ENCODE measurements at places on chromosomes 1 and 21.

DNA sequence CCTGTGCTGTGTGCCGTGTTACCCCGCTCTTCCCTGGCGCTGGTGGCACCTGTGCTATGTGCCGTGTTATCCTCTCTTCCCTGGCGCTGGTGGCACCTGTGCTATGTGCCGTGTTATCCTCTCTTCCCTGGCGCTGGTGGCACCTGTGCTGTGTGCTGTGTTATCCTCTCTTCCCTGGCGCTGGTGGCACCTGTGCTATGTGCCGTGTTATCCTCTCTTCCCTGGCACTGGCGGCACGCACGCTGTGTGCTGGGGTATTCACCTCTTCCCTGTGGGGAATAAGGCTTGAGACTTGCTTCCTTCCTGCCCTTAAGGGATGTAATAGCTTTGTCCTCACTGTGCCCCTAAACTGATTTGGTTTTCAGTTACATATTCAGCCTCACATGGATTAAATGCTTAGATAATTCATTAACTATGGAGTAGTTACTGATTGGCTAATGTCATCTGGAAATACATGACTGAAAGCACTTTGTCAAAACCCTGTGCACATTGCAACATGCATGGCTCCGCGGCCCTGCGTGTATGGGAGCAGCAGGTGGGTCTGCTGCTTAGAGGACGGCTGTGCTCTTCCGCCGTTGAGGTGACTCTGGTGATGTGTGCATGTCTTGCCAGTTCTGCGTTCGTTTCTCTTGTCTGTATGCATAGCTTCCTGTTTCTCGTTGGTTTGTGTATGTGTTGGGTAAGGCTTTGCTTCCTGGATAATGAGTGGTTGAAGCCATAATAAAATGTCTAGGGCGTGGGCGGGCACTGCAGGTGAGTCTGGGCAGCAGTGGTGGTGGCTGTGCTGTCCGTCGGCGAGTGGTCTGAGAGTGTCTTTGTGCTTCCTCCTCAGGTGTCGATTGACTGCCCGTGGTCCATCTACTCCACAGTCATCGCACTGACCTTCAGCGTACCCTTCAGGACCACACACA lies 17.9 kb upstream of the PWP2 start:
- no peak for DNase-seq

- no peak for DNase-seq
Observed at GRCh38 chr1:1069711-1070676, 4.1 kb downstream of the RNF223 start.

DNA sequence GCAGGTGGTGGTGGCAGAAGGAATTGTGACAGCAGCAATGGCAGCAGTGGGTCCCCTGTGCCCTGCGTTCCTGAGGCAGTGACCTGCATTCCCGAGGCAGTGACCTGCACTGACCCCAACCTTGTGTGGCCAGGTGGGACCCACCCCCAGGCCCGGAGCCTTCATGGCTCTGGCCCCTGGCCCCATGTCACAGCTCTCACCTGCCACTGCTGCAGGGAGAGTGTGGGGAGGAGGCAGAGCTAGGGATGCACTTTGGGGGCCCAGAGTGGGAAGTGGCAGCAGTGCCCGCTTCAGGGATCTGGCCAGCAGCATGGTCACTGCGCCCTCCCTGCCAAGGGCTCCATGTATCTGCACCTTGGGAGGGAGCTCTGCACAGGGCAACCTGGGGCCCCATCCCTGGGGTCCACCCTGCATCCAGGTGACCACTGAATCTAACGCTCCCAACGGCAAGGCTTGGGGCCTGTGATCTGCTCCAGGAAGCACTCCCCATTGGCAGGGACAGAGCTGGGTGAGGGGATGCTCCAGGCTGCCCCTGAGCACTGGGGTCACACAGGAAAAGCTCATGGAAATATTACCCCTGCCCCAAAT lies 618.6 kb downstream of the RWDD3 start:
- no peak for DNase-seq

DNA sequence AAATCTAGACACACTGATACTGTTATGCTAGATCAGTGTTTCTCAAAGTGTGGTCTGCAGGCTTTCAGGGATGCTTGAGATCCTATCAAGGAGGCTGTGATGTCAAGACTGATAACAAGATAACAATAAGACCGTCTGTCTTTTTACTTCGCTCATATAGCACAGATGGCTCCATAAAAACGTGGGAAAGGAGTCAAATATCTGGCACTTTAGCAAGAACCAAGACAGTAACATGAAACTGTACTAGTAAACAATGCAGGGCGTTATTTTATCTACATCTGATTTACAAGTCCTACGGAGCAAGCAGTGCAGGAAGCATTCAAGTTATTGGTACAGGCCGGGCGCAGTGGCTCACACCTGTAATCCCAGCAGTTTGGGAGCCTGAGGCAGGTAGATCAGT lies 3.6 kb upstream of the SPRR3 start:
- DNase-seq = no peak

GRCh38 chr21:38486221-38486620 lies 12.1 kb downstream of the ERG start:
- no peak for DNase-seq

GRCh38 chr1:39507230-39507928 lies 15.9 kb downstream of the BMP8A start:
- DNase-seq = no peak

DNA sequence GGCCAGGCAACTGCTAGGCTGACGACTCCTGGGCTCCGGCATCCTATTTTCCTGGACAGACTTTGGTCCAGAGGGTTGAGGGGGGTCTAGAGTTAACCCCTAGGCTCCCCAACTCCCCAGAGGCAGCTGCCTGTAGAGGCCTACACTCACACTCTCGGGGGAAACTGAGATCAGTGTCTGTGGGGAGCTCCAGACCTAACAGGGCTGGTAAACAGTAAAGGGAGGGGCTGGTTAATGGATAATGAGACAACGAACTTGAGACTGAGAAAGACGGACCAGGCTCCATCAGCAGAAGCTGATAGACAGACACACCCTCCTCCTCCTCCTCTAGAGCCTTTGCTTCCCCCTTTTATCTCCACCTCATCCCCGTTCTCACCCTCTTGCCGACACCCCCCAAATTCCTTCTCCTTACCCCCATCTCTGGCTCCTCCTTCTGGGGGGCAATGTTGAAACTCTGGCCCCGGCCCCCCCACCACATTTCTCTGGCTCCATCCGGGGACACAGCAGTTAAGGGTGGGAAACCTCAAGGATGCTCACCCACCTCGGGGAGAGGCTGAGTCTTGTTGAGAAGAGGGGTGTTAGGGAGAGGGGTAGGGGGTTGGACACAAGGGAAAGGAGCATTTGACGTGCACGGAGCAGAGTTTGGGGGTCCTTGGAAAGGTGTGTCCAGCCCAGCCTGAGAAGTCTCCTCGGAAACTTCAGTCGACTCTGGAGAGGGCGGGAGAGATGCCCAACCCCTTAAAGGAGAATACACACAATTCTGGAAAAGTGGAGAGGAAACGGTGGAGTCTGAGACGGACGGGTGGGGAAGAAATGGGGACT lies at the start of gene MTMR11:
Gene MTMR11, minus strand, starts transcription at position 710 of the 822 bp plus-strand sequence. Its CDS starts 232 bp downstream, at position 478.
- DNase-seq = no peak

GRCh38 chr1:184376369-184376768 lies 10.5 kb upstream of the C1orf21 start:
- no peak for DNase-seq

DNA sequence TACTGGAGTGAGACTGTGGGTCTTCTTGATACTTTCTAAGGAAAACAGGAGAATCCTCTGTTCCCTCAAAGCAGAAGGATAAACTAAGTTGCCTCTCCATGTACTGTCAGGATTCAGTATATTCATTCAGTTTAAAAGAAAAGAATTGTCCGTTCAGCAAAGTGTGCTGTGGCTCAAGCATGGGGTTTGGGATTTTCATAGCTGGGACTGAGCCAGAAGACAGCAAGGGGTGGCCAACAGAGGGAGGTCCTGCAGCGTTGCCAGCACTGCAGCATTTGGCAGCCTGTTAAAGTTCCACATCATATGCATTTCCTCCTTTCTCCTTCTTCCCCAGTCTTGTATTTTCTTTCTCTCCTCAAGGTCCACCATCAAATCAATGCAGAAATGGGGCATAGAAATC lies 75.1 kb downstream of the DTL start:
- DNase-seq = no peak

DNA sequence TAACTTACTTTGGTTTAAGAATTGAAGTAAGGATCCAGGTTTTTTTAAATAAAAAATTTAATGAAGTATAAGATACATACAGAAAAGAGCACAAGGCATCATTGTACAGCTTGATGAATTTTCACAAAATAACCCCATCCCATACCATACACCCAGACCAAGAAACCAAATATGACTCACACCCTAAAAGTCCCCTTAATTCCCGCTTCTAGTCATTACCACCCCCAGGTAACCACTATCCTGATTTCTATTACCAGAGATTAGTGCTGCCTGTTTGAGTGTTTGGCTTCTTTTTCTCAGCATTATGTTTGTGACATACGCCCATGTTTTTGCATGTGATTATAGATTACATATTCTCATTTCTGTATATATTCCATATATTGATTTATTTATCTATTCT lies 98.5 kb upstream of the HIVEP3 start:
- no peak for DNase-seq

DNA sequence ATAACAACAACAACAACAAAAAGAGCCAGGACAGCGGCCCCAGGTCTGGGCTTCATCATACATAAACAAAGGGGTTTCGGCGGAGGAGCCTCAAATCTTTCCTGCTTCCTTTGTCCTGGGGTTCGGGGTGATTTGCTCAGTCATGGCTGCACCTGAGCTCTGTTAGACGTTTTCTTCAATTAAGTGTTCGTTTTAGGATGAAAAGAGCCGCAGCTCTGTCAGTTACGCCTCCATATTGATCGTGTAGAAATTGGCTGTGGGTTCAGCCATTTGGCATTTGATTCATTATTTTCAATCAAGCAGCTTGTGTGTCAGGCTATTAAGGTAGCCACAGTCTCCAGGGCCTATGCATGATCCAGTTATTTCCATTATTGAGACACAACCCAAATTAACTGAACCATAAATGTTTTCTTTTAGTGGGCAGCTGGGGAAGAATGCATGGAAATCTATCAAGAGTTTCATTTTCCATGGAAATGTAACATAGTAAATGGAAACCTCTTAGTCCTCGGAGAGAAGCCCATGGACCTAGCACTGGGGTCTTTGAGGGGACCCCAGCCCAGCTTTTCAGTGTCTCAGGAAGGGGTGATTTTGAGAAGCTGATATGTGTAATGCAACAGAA lies 370.0 kb upstream of the C1orf174 start:
- DNase-seq = no peak

DNA sequence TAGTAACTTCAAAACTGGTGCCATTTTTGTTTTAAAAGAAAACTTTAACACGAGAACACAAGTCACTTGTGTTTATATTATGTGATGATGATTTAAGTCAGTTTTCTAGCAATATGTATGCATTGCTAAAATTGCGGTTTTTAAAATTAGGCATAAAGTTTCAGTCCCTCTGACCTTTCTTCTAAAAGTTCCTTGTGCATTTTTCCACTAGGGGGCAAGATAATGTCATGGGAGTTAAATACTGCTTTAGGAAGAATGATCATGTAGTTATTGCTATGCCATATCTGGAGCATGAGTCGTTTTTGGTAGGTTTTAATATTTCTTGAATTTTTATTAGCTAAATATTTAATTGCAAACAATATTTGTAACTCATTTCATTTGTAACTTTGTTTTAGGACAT lies 10.7 kb downstream of the CDC7 start:
- no peak for DNase-seq

DNA sequence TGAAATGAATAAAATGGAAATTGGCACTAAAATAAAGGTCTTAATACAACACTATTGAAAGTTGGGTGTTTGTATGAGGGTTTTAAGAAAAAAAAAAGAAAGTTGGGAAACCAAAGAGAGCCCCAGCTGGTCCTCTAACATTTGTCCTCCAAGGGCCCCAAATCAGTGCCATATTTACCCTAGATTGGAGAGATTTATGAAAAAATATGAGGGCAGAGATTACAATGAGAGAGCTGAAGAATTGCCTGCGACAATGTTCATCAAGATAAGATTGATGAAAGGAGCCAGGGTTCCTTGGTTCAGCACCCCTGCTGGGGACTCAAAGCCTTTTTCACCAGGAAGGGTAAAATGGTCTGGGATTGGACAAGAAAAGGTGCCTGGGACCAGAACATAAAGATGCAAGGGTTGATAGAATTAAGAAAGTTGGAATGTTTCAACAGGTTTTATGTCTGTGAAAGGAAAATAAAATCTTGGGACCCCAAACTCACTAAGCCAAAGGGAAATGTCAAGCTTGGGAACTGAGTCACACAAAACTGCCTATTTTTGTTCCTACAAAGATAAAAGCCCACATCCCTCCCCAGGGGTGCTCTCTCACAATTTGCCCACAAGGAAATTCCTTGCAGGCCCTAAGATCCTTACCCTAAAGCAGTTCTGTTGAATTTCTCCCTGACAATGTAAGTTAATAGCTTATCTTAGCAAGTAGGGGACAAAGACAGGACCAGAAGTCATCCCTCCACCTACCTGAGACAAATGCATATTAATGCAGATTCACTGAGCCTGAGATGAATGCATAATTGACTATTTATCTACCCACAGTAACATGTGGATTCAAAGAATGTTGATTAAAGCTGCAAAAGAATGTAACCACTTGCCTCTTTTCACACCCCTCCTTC lies 26.8 kb downstream of the CBR1 start:
- DNase-seq = no peak

- no peak for DNase-seq
Observed at GRCh38 chr1:89114662-89115061, 11.3 kb downstream of the GBP2 start.

GRCh38 chr1:89484092-89485038 lies 40.3 kb upstream of the LRRC8B start:
- DNase-seq = no peak

GRCh38 chr1:159172614-159173291 lies 1.3 kb downstream of the CADM3 start:
- peak; percentile 40 for DNase-seq

GRCh38 chr1:28578696-28579218 lies 13.3 kb upstream of the RAB42 start:
- DNase-seq = no peak

DNA sequence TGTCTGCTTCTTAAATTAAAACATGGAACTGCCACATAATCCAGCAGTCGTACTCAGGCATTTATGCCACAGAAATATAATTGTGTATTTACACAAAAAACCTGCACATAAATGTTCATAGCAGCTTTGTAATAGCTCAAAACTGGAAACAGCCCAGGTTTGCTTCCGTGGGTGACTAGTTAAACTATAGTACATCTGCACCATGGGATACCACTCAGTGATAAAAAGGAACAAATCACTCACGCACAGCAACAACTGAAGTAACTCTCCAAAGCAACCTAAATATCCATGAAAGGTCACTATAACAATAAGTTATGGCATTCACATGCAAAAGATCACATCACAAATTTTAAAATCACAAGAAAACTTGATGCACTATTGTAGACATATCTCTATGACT lies 64.4 kb downstream of the KCNT2 start:
- DNase-seq = no peak

GRCh38 chr1:232162001-232162400 lies 467.9 kb downstream of the SIPA1L2 start:
- no peak for DNase-seq

DNA sequence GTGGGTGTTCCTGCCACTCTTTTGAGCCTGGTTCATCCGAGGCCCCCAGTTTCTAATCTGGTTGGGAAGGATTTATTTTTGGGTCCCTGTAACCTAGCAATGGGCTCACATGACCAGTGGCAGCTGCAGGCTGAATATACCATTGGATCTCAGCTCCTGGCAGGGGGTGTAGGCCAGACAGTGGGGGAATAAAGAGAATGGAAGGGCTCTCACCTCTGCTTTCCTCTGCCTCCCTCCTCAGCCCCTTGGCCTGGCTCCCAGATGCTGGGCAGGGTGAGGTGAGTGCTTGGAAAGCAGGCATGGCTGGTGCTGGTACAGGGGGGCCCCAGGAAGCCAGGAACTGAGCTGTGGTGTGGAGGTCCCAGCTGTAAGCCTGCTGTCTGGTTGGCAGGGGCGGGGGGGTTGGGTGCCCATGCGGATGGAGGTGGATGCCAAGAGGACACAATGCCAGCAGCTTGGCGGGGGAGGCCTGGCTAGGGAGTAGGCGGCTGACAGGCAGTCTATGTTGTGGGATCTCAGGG lies 3.6 kb upstream of the GPR61 start:
- peak; percentile 72 for DNase-seq

All from amygdala (tissue), 56 donors.